ENCODE measurements at places on chromosomes 3 and 15. TPM values are rescaled to one million over a fixed set of nuclear protein-coding genes. Genes with fewer than 3 reads are reported as not detected.
A peak's percentile ranks its signal among the peaks of the same experiment; 100 is the strongest.

DNA sequence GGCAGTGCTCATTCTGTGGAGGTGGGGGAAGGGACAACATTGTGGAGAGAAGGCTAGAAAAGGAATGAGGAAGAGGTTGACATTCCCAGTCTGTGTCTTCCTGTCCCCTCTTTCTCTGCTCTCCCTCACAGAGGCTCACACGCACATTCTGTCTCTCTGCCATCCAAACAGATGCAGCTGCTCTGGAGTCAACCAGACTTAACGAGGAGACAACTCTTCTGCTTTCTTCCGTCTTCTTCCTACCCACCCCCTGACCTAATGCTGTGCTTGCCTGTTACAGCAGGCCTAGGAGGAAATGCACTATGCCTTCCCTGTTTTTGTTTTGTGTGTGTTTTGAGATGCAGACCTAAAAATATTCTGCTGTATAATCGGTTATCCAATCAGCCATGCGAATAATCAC, 121.9 kb downstream of the CACNA1D start:
- no peaks in the 10 kb centered on the region for H3K36me3 ChIP-seq
- H3K4me1 ChIP-seq = no peaks in the 10 kb centered on the region
- H3K27me3 ChIP-seq = no peaks in the 10 kb centered on the region
- H3K27ac ChIP-seq = no peak overlapping the region
- DNase-seq = no peak
- no peak overlapping the region for H3K4me3 ChIP-seq

GRCh38 chr3:129575997-129576384, 30.5 kb downstream of the PLXND1 start:
- no peaks in the 10 kb centered on the region for H3K27me3 ChIP-seq
- H3K36me3 ChIP-seq = peaks cover 8% of the 10 kb centered on the region
- peaks cover 66% of the 10 kb centered on the region for H3K4me1 ChIP-seq
- H3K4me3 ChIP-seq = no peak overlapping the region
- H3K27ac ChIP-seq = peak overlapping the region; percentile 86

GRCh38 chr3:8438507-8439079, 63.0 kb upstream of the LMCD1 start:
- H3K4me1 ChIP-seq = no peaks in the 10 kb centered on the region
- no peak overlapping the region for H3K4me3 ChIP-seq
- no peaks in the 10 kb centered on the region for H3K27me3 ChIP-seq
- DNase-seq = no peak
- no peaks in the 10 kb centered on the region for H3K36me3 ChIP-seq
- no peak overlapping the region for H3K27ac ChIP-seq

DNA sequence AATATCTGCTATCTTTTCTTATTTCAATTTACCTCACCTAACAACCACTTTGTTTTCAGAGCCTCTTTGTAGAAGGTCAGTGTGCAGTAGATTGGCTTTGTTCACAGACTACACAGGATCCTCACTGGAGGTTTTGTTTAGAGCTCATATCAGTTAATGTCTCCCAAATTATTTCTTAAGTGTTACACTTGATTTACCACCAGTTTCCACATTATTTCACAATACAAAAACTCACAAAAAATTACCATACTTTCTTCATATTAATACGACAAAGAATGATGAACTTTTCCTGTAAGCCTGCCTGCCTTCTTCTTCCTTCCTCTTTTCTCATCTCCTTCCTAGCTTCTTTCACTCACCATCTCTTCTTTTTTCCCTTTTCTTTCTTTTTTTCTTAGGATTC, 133.3 kb downstream of the ALCAM start:
- H3K27ac ChIP-seq = no peak overlapping the region
- H3K27me3 ChIP-seq = no peaks in the 10 kb centered on the region
- no peak for DNase-seq
- no peak overlapping the region for H3K4me3 ChIP-seq
- H3K4me1 ChIP-seq = no peaks in the 10 kb centered on the region

- DNase-seq = no peak
- H3K4me3 ChIP-seq = no peak overlapping the region
- H3K27me3 ChIP-seq = no peaks in the 10 kb centered on the region
- H3K27ac ChIP-seq = no peak overlapping the region
- H3K36me3 ChIP-seq = no peaks in the 10 kb centered on the region
Measured at GRCh38 chr15:97177151-97177577, 783.3 kb upstream of the ARRDC4 start.

DNA sequence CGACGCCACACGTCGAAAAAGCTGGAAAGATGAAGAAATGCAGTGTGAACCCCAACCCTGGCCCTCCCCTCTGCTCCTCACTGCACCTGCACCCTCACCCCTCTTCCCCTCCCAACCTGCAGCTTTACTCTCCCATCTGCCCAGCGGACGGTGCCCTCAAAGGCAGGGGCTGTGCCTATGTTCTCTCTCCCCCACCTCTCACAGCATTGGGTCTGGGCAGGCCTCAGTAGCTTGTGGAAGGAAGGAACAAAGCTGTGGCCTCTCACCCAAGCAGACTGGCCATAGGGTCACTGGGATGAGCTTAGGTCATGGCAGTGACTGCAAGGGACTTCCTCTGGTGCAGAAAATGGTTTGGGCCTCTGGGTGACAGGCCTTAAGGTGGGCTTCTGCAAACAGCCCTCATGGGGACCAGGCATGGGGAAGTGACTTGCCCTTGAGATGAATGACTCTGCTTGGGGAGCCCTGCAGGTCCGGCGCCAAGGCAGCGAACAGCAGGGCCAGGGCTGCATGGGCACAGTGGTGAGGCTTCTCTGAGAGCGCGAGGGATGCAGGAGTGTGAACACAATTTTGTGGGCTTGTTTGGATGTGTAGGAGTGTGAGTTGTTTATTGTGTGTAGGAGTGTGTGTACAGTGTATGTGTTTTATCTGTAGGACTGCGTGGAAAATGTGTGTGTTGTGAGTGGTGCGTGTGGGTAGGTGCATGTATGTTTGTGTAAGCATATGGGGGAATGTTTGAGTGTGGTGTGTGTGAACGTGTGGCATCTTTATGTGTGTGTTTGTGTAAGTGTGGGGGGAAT, 29.2 kb downstream of the SRPRB start:
- no peak overlapping the region for H3K27ac ChIP-seq
- no peak for DNase-seq

GRCh38 chr15:95277266-95277665, 1045.9 kb downstream of the MCTP2 start:
- no peak overlapping the region for H3K4me3 ChIP-seq
- no peak for DNase-seq
- no peak overlapping the region for H3K27ac ChIP-seq
- H3K4me1 ChIP-seq = no peaks in the 10 kb centered on the region

DNA sequence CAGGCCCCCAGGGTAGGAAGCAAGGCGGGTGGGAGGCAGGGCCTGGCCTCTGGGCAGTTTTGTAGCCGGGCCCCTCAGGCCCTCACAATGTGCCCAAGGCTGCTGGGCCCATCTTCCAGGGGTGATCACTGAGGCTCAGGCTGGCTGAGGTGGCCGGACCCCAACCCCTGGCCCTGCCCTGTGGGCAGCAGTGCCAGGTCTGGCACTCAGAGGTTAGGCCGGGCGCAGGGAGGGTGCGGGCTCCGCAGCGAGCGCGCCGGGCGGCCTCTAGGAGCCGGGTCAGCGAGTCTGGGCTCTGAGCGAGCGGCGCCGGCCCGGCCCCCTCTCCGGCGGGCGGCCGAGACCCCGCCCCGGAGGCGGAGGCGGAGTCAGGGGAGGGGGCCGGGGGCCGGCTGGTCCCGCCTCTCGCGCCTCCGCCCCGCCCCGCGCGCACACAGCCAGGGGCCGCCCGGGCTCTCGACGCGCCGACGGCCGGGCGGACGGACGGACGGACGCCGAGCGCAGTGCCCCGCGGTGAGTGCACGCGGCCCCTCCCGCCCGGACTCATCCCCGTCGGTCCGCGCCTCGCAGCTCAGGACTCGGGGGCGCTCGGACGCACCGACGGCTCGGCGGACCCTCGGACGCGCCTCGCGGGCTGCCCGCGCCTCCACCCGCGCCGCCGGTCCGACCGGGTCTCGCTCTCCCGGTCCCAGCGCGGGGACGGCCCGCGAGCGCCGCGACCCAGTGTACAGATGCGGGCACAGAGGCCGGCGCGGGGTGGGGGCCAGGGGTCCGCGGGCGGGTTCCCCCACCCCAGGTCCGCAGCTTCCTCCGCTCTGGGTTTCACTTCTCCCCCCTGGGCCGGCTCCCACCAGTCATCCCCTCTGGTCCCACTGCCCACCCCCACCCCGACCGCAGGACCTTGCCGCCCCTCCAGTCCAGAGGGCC, at the start of gene FBLN2:
TSS of gene FBLN2 (plus strand) at position 430 of the 927 bp plus-strand sequence. CDS start 21,231 bp downstream, outside the sequence.
- H3K27ac ChIP-seq = no peak within 1 kb of the TSS
- H3K4me3 ChIP-seq = no peak within 1 kb of the TSS
- H3K27me3 ChIP-seq = peaks cover 6% of the 10 kb centered on the region
- peak; percentile 46 for DNase-seq
- peaks cover 24% of the 10 kb centered on the region for H3K4me1 ChIP-seq
- H3K36me3 ChIP-seq = no peaks in the 10 kb centered on the region

- H3K36me3 ChIP-seq = no peaks in the 10 kb centered on the region
- H3K27ac ChIP-seq = no peak overlapping the region
- no peaks in the 10 kb centered on the region for H3K27me3 ChIP-seq
- DNase-seq = no peak
- no peak overlapping the region for H3K4me3 ChIP-seq
Measured at GRCh38 chr3:64242435-64242834, 17.2 kb upstream of the PRICKLE2 start.

- H3K27ac ChIP-seq = no peak overlapping the region
- no peak overlapping the region for H3K4me3 ChIP-seq
- H3K27me3 ChIP-seq = no peaks in the 10 kb centered on the region
- no peaks in the 10 kb centered on the region for H3K4me1 ChIP-seq
- DNase-seq = peak; percentile 68
- H3K36me3 ChIP-seq = no peaks in the 10 kb centered on the region
Measured at GRCh38 chr3:161423911-161424522, 52.7 kb upstream of the SPTSSB start.

GRCh38 chr3:129061023-129061887, 676 bp downstream of the GP9 start:
- H3K4me1 ChIP-seq = peaks cover 3% of the 10 kb centered on the region
- no peak overlapping the region for H3K4me3 ChIP-seq
- no peaks in the 10 kb centered on the region for H3K36me3 ChIP-seq
- DNase-seq = no peak
- H3K27ac ChIP-seq = no peak overlapping the region

GRCh38 chr3:171783626-171784025, 26.7 kb downstream of the PLD1 start:
- H3K4me3 ChIP-seq = no peak overlapping the region

DNA sequence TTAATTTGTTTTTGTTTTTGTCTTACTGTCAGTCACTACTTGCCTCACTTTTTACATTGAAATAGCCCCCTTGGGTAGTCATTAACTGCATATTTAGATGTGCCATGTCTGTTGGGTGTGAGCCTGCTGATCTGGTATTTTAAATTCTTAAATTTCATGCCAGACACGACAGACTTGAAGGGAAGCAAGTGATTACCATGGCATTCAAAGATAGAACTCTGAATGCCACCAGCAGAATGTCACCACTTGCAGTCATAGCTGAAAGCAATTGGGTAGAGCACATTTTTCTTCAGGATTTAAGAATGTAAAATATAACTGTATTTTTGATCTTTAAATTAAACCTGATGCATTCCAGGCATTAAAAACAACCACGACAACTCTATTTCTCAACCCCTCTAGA, 396.5 kb upstream of the ATP10A start:
- no peak overlapping the region for H3K27ac ChIP-seq
- H3K4me3 ChIP-seq = no peak overlapping the region
- H3K27me3 ChIP-seq = no peaks in the 10 kb centered on the region
- DNase-seq = no peak

PCSK6 gene
- 2.4 TPM for total RNA-seq

EBLN2 gene
- total RNA-seq = 11.0 TPM

ACAN gene
- not detected for total RNA-seq

TM4SF1 gene
- total RNA-seq = not detected

LRRIQ4 gene
- total RNA-seq = not detected

MME gene
- 0.16 TPM for total RNA-seq

GAP43 gene
- not detected for total RNA-seq

SLCO2A1 gene
- not detected for total RNA-seq

ARIH1 gene
- 212 TPM for total RNA-seq

RGMA gene
- not detected for total RNA-seq

PRRT3 gene
- total RNA-seq = 4.8 TPM

All from natural killer cell (primary cell).